Stimulated activated CD8-positive, alpha-beta memory T cell treated with anti-CD3 and anti-CD28 coated beads, Interleukin-7, amount 100 ng/mL, for 1 hour (primary cell): ENCODE measurements at places on chromosomes 12 and 14.

DNA sequence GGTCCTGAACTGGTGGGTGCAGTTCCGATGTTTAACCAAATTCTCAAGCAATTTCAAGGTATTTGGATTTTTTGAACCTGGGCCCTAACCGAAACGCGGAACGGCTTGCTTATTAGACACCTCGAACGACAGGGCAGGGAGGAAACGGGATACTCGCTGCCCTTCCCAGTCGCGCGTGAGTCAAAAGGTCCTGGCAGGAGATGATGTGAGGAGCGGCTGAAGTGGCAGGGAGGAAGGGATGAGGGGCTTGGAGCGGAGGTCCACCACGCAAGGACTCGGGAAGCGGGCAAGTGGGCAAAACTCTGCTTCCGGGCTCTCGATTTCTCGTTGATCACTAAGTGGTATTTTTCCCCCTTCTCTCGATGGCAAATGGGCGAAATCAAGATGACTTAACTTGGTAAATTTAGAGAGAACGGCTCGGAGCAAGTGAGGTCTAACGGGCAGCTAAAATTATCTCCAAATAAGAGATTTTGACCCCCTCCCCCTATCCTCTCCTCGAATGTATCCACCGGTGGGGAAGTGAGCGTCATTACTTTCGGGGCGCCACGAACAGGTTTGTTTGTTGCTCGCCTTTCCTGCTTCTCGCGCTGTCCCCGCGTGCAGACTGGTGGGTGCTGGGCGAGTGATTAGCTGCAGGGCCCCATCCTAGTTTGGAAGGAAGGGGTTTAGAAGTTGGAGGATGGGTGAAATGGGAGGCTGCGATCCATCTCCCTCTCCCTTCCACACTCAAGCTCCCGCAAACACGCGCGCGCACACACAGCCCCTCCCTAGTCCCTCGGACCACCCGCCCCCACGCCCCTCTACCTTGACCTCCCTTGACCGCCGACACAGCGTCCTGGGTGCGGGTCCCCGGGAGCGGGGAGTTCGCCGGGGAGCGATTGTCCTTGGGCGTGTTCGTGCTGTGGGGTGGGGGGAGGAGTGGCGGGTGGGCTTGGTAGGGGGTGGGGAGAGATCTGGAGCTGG, 986 bp upstream of the NTF3 start:
- no peak for DNase-seq

- DNase-seq, result no peak
These were observed 17.4 kb downstream of the IGF1 start for GRCh38 chr12:102462795-102463465.

DNA sequence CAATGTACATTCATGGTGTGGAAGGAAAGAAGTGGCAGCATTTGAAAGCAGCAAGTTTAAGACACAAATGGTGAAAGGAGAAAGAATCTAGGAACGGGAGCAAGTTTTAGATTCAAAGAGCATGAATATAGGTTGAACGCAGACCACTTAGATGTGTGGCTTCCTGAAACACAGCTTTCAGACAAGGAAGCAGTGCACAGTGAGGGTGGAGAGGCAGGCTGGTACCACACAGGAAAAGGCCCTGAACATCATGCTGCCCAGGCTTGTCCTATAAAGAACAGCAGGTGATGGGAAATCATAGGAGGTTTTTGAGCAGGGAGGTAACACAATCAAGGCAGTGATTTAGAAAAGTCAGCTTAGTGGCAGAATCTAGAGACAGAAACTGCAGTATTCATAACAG, 35.6 kb downstream of the GNS start:
- no peak for DNase-seq

GRCh38 chr14:49196327-49196726, 389.9 kb downstream of the RPS29 start:
- no peak for DNase-seq

DNA sequence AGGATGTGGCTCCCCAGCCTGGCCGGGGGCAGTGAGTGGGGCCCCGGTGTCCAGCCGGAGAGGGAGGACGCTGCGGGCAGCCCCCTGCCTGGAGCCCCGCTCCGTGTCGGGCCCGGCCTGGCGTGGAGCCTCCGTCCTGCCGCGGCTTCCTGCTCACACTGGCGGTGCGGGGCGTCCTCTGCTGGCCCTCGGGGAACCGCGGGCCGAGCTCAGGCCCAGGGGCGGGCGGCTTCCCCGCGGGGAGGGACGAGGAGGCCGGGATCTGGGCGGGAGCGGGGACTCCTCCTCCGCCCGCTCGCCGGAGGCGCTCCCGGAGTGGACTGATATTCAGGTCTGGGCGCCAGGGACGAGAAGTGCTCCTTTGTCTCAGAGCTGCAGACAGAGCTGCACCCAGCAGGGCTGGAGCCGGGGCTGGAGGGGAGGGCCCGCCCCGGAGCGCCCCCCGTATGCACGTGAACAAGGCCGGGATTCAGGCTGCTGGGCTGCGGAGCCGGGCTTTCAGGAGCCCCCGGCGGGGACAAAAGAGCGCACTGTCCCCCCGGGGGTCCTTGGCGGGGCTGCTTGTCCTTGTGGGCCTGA, 2.2 kb downstream of the MMP17 start:
- no peak for DNase-seq

- no peak for DNase-seq
These were observed 142.7 kb downstream of the KIF26A start for GRCh38 chr14:104280902-104281767.

GRCh38 chr12:80195737-80196136, 96.4 kb downstream of the OTOGL start:
- DNase-seq, result no peak

- no peak for DNase-seq
These were observed 185.9 kb downstream of the PPM1H start for GRCh38 chr12:62748941-62749468.

DNA sequence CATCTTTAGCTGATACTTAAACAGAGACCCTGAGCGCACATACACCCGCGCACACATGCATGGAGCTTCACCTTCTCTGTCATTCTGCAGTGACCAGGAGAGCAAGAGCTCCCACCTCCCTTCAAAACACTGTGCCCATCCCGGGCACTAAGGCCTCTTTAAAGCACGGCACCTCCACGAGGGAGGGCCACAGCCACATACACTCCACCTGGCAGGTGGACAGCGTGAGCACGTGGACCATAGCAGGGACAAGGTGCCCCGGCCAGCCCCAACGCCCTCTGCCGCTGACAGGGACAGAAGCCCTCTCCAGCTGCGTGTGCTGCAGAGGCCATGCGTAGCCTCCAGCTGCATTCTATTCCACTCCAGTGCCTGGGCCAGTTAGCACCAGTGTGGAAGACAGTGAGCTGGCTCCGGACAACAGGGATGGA, 5.4 kb downstream of the GAPDH start:
- DNase-seq, result no peak

DNA sequence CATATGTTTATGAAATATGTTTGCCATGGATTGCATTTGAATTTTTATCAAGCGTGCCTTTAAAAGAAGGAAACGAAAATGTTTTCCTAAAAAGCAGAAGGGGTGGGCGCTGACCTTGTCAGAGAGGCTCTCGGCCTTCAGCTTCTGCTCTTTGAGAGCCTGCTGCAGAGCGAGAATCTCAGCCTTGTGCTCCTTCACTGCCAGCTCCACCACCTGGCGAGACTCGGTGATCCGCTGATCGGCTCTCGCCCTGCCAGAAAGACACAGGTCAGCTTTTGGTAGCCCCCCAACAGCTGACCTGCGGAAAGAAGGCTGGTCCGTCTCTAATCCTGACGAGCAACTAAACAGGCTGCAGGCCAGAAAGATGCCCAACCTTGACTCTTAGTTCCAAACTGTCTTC, 62.4 kb downstream of the PRKAB1 start:
- no peak for DNase-seq

- DNase-seq, result no peak
These were observed 149.8 kb downstream of the TGFB3 start for GRCh38 chr14:75831952-75832351.

DNA sequence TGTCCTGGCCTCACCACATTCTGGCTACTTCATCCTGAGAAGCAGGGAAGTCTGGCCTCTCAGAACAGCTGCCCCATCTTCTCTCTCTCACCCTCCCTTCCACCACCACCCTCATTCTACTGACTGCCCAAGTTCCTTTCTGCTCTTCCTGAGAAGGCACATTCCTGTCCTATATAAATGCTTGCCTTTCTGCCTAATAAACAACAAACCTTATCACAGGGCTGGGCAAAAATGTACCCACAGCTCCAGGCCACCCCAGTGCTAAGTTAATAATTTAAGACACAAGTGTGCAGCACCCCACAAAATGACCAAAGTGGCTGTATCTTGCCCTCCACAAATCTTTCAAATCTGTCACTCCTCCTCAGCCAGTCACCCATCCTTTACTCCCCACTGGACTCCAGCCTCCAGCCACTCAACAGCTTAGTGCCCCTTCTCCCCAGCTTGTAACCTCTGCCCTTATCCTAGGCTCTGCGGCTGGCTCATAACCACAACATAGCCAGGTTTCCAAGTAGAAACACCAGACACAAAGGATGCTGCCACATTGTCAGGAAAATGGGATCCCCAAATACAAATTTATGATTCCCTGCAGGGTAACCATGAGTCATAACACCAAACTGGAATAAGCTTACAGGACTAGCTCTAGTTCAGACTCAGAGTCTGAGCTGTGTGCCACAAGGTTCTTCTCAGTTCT, 15.0 kb downstream of the OXA1L start:
- no peak for DNase-seq

DNA sequence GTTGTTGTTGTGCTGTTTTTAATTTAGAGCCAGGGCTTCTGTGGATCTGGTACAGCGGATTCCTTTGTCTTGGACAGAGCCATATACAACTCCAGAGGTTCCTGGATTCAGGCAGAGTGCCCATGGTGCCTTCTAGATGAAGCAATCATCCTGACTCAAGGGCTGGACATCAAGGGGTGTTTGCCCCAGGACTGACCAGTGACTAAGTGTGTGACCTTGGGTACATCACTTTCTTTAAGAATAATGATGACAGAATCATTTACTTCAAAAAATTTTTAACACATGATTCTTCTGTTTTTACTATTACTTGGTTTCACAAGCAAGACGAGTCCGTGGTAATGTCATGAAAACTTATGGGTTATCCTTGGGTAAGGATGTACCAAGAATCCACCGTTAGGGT, 397.3 kb downstream of the ZFP36L1 start:
- no peak for DNase-seq

DNA sequence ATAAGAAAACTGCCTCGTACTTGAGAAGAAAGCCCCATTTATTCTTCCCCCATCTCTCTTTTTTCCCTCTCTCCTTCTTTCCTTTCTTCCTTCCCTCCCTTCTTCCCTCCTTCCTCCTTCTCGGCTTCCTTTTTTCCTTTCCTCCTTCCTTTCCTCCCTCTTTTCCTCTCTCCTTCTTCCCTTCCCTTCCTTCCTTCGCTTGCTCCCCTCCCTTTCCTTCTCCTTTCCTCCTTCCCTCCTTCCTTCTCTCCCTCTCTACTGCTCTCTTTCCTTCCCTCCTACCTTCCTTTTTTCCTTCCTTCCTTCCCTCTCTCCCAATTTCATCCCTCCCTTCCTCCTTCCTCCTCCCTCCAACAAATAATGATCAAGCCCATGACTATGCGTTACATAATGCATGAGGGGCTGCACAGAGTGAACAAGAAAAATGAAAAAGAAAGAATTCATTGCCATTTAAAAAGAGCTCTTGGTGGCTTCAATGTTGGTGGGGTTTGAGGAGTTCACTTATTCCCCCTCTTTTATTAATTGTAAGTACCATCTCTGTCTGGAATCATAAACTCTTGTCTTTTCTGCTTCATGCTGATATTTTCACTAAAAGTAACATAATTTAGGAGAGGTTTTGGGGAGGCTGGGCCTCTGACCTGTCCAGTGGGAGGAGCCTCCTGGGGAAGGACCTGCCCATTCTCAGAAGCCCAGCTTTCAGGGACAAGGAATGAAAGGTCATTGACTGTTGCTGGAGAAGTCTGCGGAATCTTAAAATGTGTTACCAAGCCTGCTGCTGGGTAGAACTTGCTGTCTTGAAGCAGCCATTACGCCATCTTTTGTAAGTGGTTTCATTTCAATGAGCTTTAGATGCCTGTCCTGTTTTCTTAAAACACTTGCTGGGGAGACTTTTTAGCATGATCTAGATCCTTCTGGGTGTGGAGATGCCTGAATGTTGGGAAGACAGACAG, 144.3 kb downstream of the CHST11 start:
- DNase-seq, result no peak
